Putamen (tissue), 1 donor: ENCODE measurements at places on chromosomes 7 and 10.

DNA sequence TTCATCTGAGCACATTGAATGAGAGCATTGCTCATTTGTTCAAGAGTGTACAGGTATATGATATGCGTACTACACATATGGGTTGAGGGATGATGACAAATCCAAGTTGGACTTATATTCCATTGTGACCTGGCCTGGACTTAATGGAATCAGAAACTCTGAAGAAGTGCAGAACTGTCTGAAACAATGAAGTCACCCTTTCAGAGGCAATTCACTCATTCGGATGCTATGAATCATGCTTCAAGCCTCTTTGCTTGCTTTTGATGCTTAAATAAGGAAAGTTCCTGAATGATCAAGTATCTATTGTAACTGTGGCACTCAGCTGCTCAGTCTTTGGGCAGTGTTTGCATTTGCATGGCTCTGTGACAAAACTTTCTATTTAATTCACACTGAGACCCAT is 93.4 kb downstream of the ZNF365 start:
- no peak for DNase-seq

GRCh38 chr10:10919976-10920375 is 97.7 kb upstream of the CELF2 start:
- no peak for DNase-seq

DNA sequence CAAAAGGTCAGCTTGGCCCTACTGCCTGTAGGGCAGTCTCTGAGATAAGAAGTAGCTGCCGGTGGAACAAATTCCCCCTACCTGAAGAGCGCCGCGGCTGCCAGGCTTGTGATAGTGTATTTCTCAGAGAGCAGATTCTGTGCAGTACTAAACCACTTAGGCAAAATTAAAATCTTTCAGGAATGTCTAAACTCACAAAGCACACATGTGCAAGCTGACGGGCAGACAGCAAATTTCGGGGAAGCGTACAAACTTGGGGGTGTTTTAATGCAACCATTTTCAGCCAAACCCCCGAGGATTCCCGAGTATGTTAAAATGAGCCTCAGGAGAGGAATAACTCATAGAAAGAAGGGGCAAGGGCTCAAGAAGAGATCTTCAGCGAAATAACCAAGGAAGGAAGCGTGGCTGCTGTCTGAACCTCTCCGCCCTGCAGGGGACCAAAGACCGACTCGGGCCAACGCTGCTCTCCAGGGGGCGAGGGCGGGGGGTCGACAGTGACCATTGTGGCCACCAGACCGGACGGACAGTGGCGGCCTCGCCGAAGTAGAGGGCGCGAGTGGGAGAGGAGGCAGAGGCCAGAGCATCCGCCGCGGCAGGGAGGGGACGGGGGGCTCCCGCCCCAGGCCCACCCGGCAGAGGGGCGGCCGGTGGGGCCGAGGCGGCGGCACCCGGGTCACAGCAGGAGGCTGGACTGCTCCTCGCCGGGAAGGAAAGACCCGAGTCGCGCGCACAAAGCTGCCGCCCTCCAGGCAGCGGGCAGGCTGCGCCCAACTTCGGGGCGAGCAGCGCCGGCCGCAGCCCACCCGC is 819 bp downstream of the HYCC1 start:
- peak; percentile 23 for DNase-seq

DNA sequence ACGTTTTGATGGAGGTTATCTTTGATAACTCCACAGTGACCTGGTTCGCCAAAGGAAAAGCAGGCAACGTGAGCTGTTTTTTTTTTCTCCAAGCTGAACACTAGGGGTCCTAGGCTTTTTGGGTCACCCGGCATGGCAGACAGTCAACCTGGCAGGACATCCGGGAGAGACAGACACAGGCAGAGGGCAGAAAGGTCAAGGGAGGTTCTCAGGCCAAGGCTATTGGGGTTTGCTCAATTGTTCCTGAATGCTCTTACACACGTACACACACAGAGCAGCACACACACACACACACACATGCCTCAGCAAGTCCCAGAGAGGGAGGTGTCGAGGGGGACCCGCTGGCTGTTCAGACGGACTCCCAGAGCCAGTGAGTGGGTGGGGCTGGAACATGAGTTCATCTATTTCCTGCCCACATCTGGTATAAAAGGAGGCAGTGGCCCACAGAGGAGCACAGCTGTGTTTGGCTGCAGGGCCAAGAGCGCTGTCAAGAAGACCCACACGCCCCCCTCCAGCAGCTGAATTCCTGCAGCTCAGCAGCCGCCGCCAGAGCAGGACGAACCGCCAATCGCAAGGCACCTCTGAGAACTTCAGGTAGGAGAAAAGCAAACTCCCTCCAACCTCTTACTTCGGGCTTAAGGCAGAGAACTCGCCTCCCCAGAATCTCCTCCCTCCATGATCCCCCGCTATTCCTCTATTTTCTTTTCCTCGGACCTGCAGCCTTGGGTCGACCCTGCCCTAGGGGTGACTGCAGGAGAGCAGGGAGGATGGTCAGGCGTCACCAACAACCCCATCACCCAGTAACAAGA is at the start of gene SERPINE1:
Gene SERPINE1 (plus strand): TSS at position 454 of the 809 bp plus-strand sequence. CDS start 1,290 bp downstream, outside the sequence.
- no peak for DNase-seq

DNA sequence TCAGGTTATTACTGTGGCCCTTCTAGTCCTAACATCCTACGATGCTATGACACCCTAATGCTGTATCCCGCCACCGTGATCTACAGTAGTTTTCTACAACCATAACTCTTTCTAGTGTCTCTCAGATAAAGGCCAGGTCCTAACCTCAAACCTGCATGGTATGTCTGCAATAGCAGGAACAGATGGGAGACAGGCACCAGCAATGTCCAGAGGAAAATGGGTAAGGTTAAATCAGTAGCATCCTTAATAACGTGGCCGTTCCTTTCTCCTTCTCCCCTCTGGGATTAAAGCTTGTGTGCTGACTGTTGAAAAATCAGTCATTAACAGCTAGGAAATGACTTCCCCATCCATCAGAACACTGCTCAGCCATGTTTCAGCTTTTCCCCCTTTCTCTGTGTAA is 321.9 kb upstream of the NPVF start:
- DNase-seq = no peak

GRCh38 chr7:36062154-36062815 is 90.8 kb upstream of the EEPD1 start:
- no peak for DNase-seq

DNA sequence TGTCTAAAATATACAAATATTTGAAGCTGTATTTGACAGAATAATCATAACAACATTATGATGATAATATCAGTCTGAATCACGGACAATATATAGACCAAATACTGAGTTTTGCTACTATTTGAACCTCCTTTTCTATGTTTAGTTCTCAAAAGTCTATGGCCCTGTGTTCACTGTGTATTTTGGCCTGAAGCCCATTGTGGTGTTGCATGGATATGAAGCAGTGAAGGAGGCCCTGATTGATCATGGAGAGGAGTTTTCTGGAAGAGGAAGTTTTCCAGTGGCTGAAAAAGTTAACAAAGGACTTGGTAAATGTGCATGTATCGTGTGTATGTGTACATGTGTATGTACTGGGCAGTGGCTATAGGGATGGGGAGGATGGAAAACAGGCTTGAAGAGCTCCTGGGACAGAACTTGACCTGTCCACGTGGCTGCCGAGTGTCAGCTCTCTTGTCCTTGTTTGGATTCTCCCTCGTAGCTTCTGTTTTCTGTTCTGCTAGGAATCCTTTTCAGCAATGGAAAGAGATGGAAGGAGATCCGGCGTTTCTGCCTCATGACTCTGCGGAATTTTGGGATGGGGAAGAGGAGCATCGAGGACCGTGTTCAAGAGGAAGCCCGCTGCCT is 4.2 kb downstream of the CYP2C18 start:
- no peak for DNase-seq

GRCh38 chr7:147593271-147594057 is 997.1 kb upstream of the C7orf33 start:
- no peak for DNase-seq

- DNase-seq = no peak
Observed at GRCh38 chr10:17409170-17409733, 45.1 kb downstream of the ST8SIA6 start.

GRCh38 chr7:63008366-63008765 is 990.3 kb upstream of the ZNF722 start:
- no peak for DNase-seq
